GM12864 (cell line): ENCODE measurements at places on chromosomes 3 and 15.

DNA sequence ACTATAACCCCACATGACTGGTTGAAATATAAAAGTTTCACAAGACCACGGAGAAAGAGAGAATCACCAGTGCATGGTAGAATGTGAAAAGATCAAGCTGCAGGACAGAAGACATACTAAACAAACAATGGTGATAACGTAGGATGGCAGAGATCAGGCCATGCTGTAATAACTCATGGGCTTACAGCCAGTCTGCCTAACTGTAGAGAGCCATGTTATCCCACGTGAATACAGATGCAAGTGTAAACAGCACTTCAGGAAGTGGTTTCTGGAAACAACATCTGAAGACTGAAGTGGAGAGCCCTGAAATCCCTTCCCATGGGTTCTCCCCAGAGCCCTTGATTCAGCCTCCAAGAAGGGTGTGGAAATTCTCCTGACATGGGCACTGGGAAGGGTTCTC is 103.2 kb upstream of the SLCO2A1 start:
- no peak for DNase-seq

- no peak for DNase-seq
Measured at GRCh38 chr3:196749125-196749524, 9.5 kb downstream of the PAK2 start.

DNA sequence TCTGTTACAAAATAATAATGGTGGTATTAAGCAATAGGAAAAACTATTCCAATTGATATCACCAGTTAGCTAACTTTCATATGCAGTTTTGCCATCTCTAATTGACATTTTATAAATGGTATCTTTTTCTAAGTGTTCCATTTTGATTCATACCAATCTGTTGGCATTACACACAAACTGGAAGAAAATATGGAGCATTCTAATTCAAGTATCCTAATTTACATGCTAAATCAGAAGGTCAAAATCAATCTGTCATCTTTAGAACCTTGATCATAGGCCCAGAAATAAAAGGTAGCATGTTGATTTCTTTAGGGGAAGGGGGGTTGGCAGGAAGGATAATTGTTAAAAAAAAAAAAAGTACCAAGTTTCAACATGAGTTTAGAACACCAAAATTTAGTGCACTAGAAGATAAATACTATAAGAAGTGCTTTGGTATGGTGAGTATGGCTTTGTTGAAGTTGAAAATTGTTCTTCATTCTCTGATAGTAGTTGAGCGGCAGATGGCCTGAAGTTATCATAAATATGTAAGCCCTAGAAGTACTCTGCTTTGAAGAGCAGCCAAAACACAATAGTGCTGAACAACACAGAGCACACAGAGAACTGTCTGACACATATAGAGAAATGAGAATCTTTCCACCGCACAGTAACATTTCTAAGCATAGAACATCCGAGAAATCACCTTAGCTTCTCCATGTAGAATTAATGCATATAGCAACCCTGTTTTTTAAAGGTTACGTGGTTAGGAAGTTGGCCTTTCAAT is 130.1 kb downstream of the TAFA4 start:
- DNase-seq = no peak

GRCh38 chr15:70963199-70963598 is 70.6 kb downstream of the LRRC49 start:
- DNase-seq = no peak
